ENCODE measurements at places on chromosomes 7 and 10.

DNA sequence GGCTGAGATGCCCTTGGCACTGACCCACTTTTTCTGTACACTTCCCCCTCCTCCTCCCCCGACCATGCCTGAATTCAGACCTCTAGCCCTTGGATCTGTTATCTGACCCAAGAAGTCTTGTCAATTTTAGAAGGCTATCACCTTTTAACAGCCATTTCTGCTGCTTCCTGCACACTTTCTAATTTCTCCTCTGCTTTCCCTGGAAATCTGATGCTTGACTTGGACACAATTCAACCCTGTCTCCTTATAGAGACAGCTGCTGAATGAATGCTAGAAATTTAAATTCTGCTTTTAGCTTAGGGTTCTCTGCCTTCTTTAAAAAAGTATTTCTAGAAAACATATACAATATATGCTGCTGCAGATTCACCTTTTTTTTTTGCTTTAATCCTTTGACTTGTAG lies 417.9 kb upstream of the KLF6 start:
- DNase-seq: no peak

DNA sequence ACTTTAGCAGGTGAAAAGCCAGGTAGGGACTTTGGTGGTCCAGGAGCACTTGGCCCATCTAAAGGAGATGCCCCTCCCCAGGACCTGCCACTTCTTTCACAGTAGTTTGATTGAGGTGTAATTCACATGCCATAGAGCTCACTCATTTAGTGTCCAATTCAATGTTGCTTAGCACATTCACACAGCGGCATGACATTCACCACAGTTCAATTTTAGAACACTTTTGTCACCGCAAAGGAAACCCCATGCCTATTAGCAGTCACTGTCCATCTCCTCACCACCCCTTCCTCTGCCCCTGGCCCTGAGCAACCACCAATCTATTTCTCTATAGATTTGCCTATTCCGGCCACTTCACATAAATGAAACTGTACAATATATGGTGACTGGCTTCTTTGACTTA lies 211.6 kb upstream of the ZMIZ1 start:
- no peak for DNase-seq

- no peak for DNase-seq
These were observed 191.1 kb upstream of the BMPER start for GRCh38 chr7:33714208-33714607.

- DNase-seq: peak; percentile 64
These were observed 41.9 kb upstream of the PSMG3 start for GRCh38 chr7:1611708-1612241.

- DNase-seq: no peak
These were observed 48.8 kb downstream of the GOLGA7B start for GRCh38 chr10:97898429-97898828.

DNA sequence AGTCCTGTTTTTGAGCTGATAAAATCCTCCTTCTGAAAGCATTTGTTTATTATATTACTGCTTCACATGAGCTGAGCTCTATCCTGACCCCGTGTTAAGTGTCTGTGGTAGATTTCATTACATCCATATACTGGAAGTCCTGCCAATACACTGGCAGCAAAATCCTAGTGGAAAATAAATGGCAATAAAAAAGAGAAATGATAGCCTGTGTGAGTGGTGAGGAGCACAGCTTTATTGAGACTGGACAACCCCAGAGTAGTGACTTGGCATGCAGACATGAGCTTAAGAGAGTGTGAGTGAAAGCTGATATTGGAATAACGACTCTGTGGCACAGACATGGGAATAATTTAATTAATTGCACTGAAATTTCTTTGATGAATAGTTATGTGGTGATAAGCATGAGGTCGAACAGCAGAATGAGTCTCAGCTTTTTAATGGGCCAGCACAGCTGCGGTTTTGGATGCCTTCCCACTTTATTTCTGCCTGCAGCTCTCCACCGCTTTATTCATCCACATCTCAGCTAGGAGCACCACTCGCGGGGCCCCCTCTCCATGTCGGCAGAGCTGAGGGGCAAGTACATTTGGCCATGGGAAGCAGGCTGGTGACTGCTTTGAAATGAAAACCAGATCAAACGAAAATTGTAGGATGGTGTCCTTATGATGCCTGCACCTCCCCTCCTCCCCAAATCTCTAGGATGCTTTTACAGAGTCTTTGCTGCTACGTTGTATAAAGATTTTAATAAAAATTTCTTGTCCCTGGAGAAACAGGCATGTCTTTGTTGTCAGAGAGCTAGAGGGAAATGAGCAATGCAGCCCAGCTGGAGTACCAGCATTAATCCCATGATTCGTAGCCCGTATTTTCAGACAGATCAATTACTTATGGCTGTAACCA lies 494.3 kb downstream of the AUTS2 start:
- DNase-seq: peak; percentile 88

DNA sequence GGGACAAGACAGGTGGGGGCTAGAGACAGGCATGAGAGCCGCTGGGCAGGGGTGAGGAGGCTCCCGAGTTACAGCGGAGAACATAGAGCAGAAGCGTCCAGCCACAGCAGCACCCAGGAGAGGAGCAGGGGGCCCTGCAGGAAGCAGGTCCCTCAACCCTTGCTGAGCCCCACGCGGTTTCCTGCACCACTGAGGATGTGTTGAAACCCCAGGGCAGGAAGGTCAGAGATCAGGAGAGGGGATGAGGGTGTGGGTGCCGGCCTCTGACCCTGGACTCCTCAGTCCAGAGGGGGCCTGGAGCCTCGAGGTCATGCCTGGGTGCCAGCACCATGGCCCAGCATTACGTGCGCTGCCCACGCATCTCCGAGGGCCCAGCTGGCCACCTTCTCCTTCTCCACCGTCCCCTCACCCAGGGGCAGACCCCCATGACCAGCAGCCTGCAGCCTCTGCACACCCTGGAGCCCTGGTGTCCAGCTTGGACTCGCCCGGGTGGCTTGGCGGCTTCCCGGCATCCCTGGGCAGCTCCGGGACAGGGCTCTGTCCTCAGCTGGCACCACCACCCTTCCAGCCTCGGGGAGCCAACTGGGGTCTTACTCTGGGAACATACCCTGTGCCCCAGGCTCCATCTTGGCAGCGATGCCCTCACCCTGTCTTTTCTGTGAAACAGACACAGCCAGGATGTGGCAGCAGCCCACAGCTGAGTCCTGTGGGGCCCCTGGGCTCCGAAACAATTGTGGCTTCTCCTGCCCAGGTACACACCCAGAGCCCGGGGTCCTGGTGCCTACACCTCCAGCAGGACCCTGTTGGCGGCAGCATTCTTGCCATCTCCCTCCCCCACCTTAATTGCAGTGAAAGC lies 52.0 kb downstream of the STK32C start:
- no peak for DNase-seq

- no peak for DNase-seq
These were observed 92.9 kb downstream of the IPMK start for GRCh38 chr10:58174831-58175230.

GRCh38 chr7:140026935-140027334 lies 35.8 kb downstream of the PARP12 start:
- DNase-seq: no peak

DNA sequence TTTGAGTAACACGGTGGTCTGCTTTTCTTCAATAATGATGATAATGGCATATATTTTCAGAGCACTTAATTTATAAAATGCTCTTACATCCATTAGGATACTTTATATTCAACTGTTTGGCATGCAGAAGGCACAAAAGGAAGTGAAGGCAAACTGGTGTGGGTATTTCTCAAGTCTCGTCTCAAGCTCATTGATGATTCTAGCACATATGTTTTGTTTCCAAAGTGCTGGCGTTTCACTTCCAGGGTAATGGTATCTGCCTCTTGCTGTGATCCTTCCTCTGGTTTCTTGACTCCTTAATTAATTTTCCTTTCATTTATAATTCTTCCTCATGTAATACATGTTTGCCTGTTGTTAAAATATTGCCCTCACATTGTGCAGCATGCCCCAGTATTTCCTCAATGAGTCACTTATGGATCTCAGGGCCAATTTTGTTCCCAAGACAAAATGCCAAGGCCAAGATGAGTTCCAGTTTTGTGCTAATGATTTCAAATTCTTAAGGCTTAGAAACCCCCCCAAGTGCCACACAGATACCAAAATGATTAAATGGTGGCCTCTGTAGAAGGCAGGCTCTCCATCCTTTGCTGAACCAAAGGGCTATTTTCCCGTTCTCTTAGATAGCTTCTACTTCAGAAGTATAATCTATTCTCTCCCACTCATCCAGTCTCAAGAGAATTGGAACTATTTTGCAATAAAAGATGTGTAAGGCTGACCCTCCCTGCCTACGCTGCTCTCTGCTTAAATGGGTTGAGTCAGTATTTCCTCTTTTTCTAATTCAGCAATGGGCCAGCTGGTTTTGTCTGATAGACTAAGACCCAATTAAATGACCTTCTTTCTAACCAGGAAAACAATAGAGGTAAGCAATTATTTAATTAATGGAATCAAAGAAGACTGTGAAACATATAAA lies 171.2 kb downstream of the ZNF365 start:
- no peak for DNase-seq

GRCh38 chr10:72719941-72720592 lies 28.1 kb downstream of the MCU start:
- DNase-seq: no peak

GRCh38 chr7:149622444-149623210 lies 125.0 kb upstream of the ZNF746 start:
- DNase-seq: no peak

DNA sequence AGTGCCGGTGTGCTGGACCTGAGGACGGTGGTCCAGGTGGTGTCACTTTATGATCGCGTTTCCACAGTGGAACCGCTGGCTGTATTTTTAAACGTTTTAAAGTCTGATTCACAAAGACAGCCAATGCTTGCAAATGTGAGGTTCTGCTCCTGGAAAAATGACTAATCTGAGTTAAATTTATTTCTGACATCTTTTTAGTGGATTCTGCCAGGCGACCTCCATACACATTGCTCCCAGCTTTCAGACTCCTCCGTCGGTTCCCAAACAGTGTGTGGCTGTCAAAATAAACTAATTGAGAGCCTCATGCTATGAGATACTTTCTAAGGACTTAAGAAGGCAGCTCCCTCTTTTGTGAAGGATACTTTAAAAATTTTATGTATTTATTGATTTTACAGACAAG lies 12.7 kb upstream of the TTYH3 start:
- DNase-seq: no peak

DNA sequence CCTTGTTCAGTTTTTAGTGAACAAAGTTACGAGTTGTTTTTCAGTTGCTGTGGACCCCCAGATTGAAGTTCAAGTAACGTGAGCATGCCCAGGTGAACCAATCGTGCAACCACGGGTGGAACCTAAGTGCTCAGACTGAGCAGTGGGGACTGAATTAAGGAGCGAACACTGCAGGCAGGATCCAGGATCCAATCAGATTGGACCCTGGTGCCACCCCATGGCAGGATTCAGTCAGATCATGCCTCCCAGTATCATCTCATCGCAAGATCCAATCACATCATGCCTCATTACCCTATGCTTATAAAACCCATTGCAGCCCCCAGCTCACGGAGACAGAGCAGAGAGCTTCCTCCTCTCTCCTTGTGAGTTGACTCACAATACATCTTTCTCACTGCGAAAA lies 80.9 kb downstream of the PFKFB3 start:
- DNase-seq: no peak

GRCh38 chr7:70355198-70356020 lies 757.1 kb downstream of the AUTS2 start:
- no peak for DNase-seq

DNA sequence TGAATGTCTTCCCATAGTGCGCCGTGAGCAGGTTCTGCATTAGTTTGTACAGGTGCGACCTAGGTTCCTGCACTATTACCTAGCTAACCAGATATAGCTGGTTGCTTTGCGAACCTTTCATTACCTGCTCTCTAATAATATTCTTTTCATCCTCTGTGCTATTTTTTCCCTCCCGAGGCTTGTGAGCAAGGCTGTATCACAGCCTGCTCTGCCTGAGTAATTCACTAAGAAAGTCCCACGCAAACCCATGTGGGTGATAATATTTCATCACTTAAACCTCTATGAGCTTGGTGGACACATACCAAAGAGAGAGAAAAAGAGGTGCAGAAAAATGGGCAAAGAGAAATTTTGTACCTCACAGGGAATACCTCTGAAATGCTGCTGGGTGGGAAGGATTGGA lies 8.4 kb downstream of the INHBA start:
- DNase-seq: no peak
